ENCODE measurements at places on chromosomes 5 and 9.

- peak; percentile 64 for DNase-seq
These were observed 222.3 kb downstream of the GLIS3 start for GRCh38 chr9:4077499-4078102.

DNA sequence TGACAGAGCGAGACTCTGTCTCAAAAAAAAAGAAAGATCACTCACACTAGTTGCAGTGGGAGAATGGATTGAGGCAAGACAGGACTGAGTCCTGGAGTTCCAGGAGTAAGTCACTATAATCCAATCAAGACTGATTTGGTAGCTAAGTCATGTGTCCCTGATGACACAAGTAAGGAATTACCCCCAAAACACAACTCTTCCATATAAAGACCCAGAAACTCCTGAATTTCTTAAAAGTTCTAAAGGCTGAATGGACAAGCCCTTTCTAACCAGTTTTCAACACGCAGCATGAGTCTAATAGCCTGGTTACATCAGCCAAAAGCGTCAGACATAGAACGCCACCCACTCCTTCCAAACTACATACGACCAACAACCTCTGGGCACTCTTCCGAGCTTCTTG, 2.5 kb downstream of the ZFP62 start:
- no peak for DNase-seq

- no peak for DNase-seq
These were observed 28.1 kb downstream of the PIK3R1 start for GRCh38 chr5:68243681-68244080.

GRCh38 chr5:173413471-173413982, 85.3 kb upstream of the STC2 start:
- no peak for DNase-seq

GRCh38 chr5:72077390-72077789, 29.9 kb upstream of the MAP1B start:
- no peak for DNase-seq

- DNase-seq, result peak; percentile 43
These were observed 547 bp downstream of the CLTA start for GRCh38 chr9:36191290-36191645.

DNA sequence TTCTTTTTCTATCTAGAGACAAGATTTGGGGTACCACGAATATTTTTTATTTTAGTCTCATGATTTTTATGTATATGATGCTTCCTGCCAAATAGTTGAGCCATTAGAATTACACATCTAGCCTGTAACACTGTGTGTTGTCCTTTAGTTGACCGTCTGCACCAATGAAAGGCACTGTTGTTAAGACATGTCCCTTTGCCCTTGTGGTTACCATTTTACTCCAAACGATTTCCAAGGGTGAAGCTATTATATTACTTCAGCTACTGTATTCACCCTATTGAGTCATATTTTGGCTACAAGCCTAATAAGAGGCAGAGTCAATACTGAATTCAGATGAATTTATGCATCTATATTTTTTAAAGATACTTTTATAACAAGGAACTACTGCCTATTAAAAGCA, 207.6 kb downstream of the CETN3 start:
- no peak for DNase-seq

- no peak for DNase-seq
These were observed 182.0 kb downstream of the CCDC192 start for GRCh38 chr5:127885176-127885575.

DNA sequence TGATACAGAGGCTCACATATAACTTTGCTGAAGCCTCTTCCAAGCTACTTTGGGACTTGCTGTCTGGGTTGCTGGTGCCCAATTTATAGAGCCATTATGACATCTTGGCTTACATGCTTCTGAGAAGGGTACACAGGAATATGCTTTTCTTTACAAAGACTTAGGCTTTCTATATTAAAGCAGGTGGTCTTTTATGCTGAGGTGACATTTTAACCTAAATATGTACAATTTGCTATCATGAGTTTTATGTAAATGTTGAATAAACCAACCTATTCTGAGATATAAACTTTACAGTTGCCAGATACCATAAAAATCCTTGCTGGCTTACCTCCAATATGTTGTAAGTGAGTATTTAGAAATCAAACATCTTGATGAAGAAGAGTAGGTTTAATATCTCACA, 509.2 kb upstream of the CHD1 start:
- DNase-seq, result no peak

DNA sequence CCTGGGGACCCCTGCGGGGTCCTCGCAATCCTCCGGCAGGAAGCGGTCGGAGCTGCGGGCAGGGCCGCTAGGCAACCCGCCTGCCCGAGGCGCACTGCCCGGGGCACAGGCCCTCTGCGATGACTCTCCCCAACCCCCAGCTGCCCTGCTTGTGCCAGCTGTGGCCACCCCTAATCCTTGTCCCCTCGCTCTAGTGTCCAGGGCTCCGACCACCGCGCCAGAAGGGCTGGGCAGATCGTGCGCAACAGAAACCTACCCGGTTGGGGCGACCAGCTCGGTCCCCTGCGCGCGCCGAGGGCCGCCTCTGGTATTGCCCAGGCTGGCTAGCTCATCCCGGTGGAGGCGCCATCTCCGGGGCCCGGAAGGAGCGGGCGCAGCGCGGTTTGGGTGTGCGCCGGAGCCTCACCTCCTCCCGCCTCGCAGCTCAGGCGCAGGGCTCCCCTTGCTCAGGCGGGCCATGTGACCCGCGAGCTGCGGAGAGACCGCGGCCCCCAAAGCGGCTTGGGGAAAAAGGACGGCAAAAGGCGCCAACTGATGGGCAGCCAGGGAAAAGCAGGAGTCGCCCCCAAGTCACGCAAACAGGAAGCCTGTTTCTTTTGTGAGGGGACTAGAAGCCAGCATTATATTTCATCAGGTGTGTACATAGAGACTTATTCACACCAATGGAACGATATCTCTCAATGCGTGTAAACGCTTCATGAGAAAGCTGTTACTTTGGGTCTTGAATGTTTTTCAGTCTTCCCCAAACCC, 46.8 kb upstream of the RNF20 start:
- DNase-seq, result no peak

DNA sequence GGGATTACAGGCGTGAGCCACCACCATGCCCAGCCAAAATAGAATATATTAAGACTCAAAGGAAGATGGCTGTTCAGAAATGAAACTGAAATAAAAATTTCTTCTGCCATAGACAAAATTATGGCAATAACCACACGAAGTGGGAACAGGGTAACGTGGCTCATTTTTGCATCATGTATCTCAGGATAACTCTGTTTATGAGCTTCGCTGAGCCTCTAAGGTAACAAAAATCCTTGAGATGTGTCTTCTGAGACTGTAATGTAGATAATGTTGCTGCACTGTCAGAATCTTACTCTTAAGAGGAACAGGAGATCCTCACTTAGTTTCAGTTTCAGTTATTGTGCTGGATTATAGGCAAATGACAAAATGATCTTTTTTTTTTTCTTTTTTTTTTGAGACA, 153.8 kb downstream of the GOLPH3 start:
- no peak for DNase-seq

DNA sequence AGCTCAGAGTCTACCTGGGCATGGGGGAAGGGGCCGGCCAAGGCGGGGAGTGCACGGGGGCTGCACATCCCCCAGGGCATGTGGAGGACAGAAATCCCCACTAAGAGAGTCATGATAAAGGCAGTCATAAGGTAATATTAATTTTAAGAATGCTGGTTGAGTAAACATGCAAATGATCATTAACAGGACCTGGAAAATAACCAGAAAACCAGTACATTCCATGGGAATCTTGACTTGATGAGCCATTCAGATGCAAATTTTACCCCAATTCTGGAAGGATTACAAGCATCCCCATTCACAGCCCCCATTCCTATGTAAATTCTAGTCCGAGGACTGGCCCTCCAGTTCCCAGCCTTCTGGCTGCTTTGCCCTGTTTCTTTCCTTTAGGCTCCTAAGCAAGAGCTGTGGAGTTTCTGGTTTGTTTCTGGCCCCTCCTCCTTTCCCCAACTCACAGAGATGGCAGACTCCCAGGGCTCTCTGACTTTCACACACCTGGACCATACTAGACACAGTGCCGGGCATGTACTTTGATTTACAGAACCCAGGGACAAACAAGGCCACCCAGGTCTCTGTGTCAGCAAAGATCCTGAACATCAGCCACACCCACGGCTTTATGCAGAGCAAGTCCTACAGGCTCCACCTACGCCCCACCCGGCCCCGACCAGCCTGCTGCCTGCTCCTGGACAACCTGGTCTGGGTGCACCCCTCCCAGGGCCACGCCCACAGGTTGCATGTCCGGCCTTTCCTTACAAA, 62.7 kb downstream of the SEMA4D start:
- no peak for DNase-seq

- no peak for DNase-seq
These were observed 66.9 kb downstream of the ENTREP1 start for GRCh38 chr9:69391946-69392345.

DNA sequence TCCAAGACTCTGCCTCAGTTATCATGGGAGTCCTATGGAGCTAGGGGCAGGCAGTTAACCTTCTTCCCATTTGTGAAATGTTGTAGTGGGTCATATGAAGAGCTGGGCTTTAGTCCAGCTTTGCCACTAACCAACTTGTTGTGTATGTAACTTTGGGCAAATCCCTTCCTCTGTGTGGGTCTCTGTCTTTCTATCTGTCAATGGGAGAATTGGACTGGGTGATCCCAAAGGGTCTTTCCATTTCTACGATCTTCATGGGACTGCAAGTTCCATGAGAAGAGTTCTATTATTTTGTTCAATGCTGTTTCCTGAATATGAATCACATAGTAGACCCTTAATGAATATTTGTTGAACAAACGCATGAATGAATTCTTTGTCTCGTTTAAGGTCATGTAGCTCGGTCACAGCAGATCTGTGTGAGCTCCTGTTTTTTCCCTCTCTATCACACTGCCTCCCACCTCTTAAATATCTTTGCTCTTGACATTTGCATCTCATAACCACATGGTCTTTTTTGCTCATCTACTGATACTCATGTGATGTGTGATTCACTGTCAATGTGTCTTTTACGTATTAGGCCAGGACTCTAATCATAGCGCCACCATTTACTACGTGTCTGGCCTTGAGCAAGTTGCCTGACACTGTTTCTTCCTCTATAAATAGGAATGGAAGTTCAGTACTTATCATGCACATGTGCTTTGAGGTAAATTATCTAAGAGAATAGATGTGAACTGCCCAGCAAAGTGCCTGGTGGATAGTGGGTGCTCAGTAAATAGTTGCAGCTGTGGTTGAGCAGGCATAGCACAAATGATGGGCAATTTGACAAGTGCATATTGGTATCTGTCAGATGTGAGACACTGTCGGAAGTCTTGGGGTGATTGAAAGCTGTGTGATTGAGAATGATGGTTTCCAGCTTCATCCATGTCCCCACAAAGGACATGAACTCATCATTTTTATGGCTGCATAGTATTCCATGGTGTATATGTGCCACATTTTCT, 37.4 kb downstream of the PTTG1 start:
- no peak for DNase-seq

- no peak for DNase-seq
These were observed 6.9 kb upstream of the NDUFB6 start for GRCh38 chr9:32579706-32580331.

DNA sequence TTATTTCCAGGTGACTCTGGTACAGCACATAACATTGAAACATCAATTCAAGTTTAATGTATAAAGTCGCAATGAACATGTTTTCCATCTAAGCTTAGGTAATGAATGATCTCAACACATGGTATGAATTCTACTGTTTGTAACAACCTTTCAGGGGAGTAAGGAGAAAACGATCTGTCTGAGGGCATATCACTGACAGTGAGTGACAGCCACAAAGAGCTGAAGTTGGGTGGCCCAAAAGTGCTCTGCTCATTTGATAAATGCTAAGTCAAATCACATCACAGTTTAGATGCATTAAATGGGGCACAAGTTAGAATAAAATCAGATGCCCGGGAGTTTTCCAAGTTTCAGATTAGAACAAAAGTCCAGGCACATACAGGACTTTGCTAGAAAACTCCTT, 1.2 kb downstream of the FANCC start:
- no peak for DNase-seq

Data from activated naive CD4-positive, alpha-beta T cell treated with anti-CD3 and anti-CD28 coated beads, Interleukin-2, amount 50 U/mL, for 72 hours (primary cell).